Breast epithelium (tissue), 4 donors: ENCODE measurements at places on chromosomes 4 and X.
A peak's percentile ranks its signal among the peaks of the same experiment; 100 is the strongest.

GRCh38 chr4:30912098-30912714 lies 192.0 kb downstream of the PCDH7 start:
- H3K4me1 ChIP-seq = no peaks in the 10 kb centered on the region
- no peak overlapping the region for H3K4me3 ChIP-seq
- H3K36me3 ChIP-seq = no peaks in the 10 kb centered on the region
- no peak overlapping the region for H3K27ac ChIP-seq
- no peak for DNase-seq
- no peaks in the 10 kb centered on the region for H3K27me3 ChIP-seq

- no peaks in the 10 kb centered on the region for H3K27me3 ChIP-seq
- H3K4me1 ChIP-seq = no peaks in the 10 kb centered on the region
- DNase-seq = no peak
- no peak overlapping the region for H3K27ac ChIP-seq
- peak overlapping the region; percentile 17 for H3K4me3 ChIP-seq
- no peaks in the 10 kb centered on the region for H3K36me3 ChIP-seq
Measured at GRCh38 chr4:10584042-10584441, 100.5 kb downstream of the CLNK start.

DNA sequence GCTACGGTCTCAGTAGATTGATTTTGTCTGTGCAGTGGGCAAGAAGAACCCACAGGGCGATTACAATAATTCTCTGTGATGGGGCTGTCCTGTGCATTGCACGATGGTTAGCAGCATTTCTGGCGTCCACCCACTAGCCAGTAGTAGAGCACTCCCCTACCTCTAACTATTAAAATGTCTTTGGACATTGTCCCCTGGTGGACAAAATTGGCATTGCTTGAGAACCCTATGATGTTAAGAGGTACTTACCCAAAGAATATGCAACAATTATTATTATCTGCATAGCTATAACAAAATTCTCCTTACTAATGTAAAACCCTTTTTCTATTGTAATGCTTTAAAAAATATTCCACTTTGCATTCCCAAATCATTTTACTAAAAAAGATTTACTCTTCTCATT lies 109.5 kb upstream of the VCX3A start:
- DNase-seq = no peak
- no peaks in the 10 kb centered on the region for H3K36me3 ChIP-seq
- no peak overlapping the region for H3K4me3 ChIP-seq
- H3K4me1 ChIP-seq = no peaks in the 10 kb centered on the region

GRCh38 chr4:114217150-114217817 lies 237.8 kb upstream of the ARSJ start:
- no peak overlapping the region for H3K4me3 ChIP-seq
- H3K36me3 ChIP-seq = no peaks in the 10 kb centered on the region
- no peak overlapping the region for H3K27ac ChIP-seq
- no peaks in the 10 kb centered on the region for H3K27me3 ChIP-seq
- no peak for DNase-seq

- no peak for DNase-seq
- no peaks in the 10 kb centered on the region for H3K27me3 ChIP-seq
- no peak overlapping the region for H3K4me3 ChIP-seq
- H3K27ac ChIP-seq = no peak overlapping the region
Measured at GRCh38 chrX:7522860-7523259, 320.1 kb upstream of the VCX start.

DNA sequence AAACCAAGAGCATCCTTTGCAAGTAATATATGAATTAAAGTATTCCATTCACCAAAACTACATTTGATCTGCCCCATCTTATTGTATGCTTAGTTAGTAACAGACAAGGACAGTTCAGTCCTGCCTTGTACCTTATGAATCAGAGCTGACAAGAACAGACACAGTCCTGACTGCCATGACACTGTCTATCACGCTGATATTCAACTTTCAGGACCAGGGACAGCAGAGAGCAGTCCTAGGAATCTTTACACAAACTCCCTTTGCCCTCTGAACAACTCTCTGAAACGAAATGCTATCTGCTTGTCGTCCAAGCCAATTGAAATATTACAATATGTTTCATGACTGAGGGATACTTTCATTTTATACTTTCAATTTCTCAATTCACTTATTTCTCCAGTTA lies 268.6 kb upstream of the VCX start:
- DNase-seq = no peak
- no peaks in the 10 kb centered on the region for H3K4me1 ChIP-seq
- no peak overlapping the region for H3K27ac ChIP-seq
- H3K36me3 ChIP-seq = no peaks in the 10 kb centered on the region

GRCh38 chr4:159297091-159297490 lies 194.2 kb downstream of the RAPGEF2 start:
- H3K4me1 ChIP-seq = no peaks in the 10 kb centered on the region
- H3K4me3 ChIP-seq = no peak overlapping the region
- H3K36me3 ChIP-seq = no peaks in the 10 kb centered on the region
- H3K27me3 ChIP-seq = no peaks in the 10 kb centered on the region

GRCh38 chrX:9114245-9114644 lies 80.3 kb upstream of the FAM9B start:
- H3K27me3 ChIP-seq = no peaks in the 10 kb centered on the region
- no peak for DNase-seq
- H3K27ac ChIP-seq = no peak overlapping the region
- H3K4me3 ChIP-seq = no peak overlapping the region
- H3K36me3 ChIP-seq = no peaks in the 10 kb centered on the region
- H3K4me1 ChIP-seq = no peaks in the 10 kb centered on the region

DNA sequence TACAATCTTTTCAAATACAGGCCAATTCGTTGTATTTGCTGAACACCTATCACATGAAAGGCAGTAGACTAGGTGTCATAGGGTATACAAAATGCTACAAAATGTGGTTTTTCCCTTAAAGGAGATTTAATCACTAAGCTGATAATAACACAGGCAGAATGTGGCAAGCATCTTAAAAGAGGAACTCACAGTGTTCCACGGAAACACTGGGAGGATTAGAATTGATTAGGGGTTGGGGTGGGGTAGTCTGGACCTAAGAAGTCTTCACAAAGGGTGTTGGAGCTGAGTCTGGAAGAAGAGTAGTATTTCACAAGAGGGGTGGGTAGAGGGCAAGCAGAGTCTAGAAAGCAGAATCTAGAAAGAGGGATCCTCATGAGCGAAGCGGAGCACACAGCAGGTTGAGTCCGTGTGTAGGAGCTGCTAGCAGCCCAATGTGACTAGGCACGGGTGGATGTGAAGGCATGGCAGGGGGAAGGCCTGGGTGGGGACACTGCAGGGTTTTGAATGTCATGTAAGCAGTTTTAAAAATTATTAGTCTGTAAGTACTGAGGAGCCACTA lies 123.6 kb downstream of the MGST2 start:
- H3K36me3 ChIP-seq = no peaks in the 10 kb centered on the region
- no peak for DNase-seq
- H3K27me3 ChIP-seq = no peaks in the 10 kb centered on the region
- no peaks in the 10 kb centered on the region for H3K4me1 ChIP-seq

DNA sequence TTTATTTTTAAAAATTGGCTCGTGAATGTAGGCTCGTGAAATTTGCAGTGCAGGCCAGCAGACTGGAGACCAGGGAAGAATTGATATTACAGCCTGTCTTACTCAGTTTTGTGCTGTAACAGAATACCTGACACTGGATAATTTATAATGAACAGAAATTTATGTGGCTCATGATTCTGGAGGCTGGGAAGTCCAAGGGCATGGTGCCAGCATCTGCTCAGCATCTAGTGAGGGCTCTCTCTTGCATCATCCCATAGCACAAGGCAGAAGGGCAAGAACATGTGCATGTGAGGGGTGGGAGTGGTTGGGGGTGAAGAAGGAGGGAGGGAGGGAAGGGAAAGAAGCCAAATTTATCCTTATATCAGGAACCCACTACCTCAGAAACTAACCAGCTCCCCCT lies 13.7 kb upstream of the CLTRN start:
- H3K4me3 ChIP-seq = no peak overlapping the region
- no peaks in the 10 kb centered on the region for H3K27me3 ChIP-seq
- no peaks in the 10 kb centered on the region for H3K4me1 ChIP-seq
- no peaks in the 10 kb centered on the region for H3K36me3 ChIP-seq
- no peak for DNase-seq

GRCh38 chrX:41066969-41067368 lies 18.3 kb upstream of the USP9X start:
- H3K4me3 ChIP-seq = no peak overlapping the region
- H3K27ac ChIP-seq = no peak overlapping the region
- H3K4me1 ChIP-seq = no peaks in the 10 kb centered on the region
